CD4-positive, alpha-beta T cell treated with Interferon gamma for 1 hour (primary cell): ENCODE measurements at places on chromosomes 12 and 14.

- no peak for DNase-seq
Observed at GRCh38 chr12:26058308-26058707, 66.5 kb downstream of the BHLHE41 start.

- no peak for DNase-seq
Observed at GRCh38 chr12:93500201-93500600, 32.9 kb downstream of the MRPL42 start.

DNA sequence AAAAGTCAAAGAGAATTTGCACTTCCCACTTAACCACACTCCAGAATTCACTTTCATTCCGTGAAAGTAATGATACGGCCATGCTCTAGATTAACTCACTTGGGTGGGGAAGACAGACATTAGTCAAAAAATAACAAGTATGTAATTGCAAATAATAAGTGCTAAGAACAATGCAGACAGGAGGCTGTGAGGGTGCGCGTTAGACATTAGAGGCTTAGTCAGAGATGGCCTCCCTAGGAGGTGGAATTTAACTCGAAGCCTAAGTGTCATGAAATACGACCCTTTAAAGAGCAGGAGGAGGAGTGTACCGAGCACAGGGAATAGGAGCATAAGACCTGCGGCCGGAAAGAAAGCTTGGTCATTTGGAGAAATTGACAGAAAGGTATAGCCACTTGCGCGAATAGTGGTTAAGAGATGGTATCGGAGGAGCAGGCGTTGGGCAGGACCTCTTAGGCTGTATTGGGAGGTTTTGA, 628 bp downstream of the SNRPF start:
- DNase-seq = no peak

DNA sequence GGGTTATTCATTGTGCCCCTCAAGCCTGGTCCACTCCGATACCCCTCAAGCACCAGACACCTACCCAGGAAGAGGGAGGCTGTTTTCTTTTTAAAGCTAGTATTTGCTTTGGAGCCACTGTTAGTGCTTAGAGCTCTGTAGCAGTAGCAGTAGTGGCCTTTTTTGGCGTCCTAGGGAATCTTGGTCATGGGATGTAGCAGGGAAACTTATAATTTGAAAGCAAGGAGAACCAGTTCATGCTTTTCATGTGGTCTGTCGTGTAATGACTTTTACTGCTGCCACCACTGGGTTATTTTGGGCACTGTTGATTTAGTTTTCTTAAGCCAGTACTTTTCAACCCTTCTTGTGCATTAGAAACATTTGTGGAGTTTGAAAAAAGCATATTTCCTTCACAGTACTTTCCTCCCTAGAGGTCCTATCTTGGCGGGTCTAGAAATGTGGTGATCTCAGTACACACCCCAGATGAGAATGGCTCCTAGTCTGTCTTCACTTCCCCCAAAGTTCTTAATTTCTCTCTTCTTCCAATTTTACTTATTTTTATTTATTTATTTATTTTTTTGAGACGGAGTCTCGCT, 49.7 kb downstream of the MARK3 start:
- no peak for DNase-seq

GRCh38 chr12:88362439-88362838, 217.8 kb downstream of the KITLG start:
- DNase-seq = no peak

- DNase-seq = no peak
Observed at GRCh38 chr12:124687174-124687902, 119.9 kb upstream of the NCOR2 start.

DNA sequence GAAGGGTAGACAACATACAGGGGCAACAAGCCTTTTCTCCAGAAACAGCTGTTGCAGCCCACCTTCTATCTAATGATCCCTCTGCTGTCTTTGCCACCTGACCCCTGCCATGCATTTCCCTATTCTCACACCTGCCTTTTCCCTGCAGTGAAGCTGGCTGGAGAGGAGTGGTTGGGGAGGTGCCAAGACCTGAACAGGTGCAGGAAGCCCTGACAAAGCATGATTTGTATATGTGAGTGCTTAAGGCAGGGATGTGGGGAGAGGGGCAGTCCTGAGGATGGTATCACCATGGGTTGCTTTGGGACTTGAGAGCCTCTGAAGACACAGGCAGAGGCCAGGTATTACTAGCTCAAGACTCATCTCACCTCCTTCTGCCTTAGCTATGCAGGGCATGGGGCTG, 2.9 kb upstream of the PFDN5 start:
- DNase-seq = no peak

DNA sequence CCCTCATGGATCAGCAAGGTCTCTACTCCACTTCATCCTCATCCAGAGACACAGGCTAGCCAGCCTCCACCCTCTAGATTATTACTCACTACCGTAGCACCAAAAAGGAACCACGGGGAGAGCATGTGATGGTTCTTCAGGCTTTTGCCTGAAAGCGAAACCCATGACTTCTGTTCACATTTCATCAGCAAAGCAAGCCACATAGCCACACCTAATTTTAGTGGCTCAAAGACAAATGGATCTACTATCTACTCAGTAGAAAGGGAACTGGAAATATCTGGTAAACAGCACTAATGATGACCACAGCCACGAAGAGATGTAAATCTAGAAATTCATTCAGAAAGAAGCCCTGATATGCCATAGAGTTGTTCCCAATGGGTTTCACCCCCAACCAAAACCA, 51.4 kb downstream of the VCPKMT start:
- peak; percentile 79 for DNase-seq

DNA sequence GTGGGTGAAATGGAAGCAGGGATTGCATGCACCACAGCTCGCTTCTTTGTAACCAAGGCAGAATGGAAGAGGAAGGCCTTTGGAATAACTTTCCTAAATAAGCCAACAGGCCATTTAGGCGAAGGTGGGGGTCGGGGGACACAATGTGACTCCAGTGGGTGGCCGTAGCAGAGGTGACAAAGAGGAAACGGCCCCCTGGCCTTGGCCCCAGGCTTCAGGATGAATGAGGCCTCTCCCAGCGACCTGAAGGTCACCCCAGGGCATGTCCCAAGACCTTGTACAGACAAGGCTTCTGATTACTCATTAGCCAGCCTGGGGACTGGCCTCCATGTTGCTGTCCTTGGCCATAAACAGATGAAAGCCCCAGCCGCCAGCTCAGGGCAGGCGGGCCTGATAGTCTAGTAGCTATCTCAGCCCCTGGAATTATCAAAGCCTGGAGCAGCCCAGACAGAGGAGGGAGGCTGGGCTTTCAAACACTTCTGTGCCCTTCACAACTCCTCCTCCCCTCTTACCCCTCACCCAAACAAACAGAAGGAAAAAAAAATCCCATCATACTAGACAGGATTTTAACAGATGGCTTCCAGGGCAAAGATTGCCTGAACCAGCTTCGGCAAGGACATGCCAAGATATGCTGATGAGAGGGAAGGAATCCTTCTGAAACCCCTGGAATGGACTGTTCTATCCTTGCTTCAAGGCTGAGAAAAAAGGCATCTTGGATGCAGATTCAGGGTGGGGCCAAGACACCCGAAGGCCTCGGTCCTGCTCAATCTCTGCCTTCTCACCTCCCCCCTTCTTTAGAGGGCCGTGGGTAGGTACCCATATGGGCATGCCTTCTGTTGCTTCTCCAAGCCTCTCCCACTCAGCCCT, 142.3 kb upstream of the PARP11 start:
- no peak for DNase-seq

DNA sequence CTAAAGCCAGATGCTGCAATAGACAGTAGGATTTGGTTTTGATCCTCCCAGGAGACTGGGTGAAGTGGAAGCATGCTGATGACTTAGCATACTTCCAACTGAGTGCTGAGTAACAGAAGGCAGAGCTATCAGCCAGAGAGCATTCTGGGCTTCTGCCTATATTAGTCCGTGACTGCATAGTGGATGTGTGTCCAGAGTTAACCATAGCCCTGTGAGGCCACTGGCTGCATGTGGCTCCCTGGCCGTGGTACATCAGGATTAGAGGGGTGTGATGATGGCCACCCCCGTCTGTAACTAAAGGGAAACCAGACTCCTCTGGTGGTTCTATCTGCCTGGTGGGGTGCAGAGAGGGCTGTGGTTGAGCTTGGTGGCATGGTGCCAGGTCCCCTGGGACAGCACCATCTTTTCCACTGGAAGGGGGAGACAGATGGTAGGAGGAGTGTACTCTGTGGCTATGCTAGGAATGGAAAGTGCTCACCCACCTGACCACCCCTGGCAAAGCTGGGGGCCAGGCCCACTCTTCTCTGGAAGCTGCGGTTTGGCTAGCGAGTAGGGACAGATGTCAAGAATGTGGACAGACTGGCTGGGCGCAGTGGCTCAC, 27.4 kb downstream of the ABCD4 start:
- DNase-seq = no peak

DNA sequence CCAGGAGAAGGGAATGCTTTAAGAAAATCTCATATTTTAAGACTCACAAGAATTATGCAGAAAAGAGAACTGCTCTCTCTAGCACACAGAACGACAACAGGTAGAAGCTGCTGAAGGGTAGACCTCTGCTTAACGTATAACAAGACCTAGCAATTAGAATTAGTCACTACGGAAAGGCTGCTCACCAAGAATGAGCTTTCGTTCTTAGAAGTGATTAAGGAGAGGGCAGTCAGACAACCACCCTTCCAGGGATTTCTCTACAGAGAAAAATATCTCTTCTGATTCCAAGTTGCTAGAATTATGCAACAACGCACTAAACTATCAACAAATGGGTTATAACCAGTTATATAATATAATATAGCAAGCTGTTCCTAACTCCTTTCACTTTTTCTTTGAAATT, 18.6 kb downstream of the LRIG3 start:
- DNase-seq = no peak

- no peak for DNase-seq
Observed at GRCh38 chr14:69551511-69551910, 23.2 kb downstream of the CCDC177 start.

DNA sequence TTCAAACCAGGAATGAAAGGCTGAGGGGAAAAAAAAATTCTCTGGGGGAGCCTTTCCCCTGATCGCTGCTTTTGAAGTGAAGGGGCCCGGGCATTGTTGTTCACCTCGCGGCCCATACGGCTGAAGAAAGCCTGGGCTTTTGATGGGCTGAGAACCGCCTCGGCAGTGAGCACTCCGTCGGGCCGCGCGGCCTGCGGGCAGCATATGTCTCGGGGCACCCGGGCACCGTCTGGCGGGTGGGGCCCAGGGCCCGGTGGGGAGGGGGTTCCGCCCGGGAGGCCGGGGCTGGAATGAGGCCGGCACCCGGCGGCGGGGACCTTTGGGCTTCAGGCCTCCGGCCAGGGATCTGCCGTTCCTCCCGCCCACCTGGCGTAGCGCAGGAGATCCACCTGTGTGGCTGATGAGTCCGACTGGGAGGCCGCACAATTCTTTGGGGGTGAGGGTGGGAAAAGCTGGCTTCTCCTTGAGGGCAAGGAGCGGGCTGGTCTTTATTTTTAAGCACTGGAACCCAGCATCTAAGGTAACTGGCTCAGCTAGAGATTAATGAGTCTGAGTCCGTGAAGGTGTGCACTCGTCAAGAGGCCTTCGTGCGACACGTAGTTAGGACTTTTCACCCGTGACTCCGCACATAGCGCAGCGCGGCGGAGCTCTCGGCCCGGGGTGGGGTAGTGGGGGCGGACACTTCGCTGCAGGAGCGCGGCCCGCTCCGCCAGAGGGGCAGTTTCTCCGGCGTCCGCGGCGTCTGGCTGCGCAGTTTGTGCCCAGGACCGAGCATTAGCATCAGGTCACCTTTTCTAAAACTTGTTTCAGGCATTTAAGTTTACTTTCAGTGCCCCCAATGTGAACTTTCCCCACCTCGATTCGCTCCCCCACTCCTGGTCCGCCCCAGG, 10.6 kb downstream of the FOXA1 start:
- DNase-seq = no peak

DNA sequence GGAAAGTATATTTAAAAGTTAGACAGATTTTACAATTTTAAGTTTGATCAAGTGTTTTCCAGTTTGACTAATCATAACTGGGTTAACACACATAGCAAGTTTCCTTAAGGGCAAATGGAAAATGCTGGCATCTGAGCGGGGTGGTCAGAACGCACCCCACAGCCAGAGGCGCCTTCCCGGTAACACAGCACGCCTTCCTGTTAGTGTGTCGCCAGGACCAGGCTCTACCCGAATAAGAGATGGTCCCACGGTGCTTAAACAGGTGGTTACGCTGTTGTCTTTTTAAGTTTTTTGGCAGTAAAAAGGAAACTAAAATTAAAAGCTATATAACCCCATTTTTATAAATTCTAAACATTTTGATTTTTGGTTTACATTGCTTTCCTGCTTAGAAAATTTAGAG, 28.0 kb downstream of the BDKRB1 start:
- DNase-seq = no peak

- no peak for DNase-seq
Observed at GRCh38 chr14:81565441-81566290, 32.0 kb upstream of the SEL1L start.

DNA sequence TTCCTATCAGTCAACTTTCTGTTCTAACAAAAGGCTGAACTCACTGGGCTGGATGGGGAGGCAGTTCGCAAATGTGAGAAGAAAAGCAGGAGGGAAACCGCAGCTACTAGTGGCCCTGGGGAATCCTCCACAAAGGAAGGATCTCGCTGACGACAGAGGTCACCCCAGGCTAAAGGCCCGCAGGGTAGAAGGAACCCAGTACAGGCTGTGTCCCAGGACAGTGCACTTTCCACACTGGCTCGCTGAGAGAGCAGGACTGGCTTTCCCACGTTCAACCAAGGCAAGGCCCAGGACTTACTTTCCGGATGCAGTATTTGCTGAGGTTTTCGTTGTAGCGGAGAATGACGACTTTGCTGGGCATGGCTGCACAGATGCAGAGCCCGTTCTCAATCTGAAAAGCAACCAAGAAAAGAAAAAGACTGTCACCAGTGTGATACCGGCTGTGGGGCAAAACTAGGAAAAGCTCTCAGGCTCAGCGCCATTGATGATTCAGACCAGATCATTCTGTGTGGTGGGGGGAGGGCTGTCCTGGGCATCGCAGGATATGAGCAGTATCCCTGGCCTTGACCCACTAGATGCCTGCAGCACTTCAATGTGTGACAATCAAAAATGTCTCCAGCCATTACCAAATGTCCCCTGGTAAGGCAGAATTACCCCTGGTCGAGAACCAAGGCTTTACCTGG, 36.3 kb downstream of the PRKAB1 start:
- no peak for DNase-seq
